Thymus (tissue), 14 donors: ENCODE measurements at places on chromosomes 2 and 18. TPM values are rescaled to one million over a fixed set of nuclear protein-coding genes. Genes with fewer than 3 reads are reported as not detected.

OXER1 gene
- 0.57 TPM for total RNA-seq

ACVR1C gene
- total RNA-seq, result 0.24 TPM

VAMP5 gene
- total RNA-seq, result 19.0 TPM

CRACDL gene
- 1.9 TPM for total RNA-seq

CCDC85A gene
- 0.76 TPM for total RNA-seq

HOXD8 gene
- total RNA-seq, result 1.5 TPM

IAH1 gene
- 49.1 TPM for total RNA-seq

RASGRP3 gene
- 6.5 TPM for total RNA-seq

SPEG gene
- total RNA-seq, result 1.3 TPM

MGAT4A gene
- 42.9 TPM for total RNA-seq

ZNF24 gene
- 47.5 TPM for total RNA-seq
